Cardiac muscle cell (in vitro differentiated cells and primary cell): ENCODE measurements at places on chromosomes 4 and X.

DNA sequence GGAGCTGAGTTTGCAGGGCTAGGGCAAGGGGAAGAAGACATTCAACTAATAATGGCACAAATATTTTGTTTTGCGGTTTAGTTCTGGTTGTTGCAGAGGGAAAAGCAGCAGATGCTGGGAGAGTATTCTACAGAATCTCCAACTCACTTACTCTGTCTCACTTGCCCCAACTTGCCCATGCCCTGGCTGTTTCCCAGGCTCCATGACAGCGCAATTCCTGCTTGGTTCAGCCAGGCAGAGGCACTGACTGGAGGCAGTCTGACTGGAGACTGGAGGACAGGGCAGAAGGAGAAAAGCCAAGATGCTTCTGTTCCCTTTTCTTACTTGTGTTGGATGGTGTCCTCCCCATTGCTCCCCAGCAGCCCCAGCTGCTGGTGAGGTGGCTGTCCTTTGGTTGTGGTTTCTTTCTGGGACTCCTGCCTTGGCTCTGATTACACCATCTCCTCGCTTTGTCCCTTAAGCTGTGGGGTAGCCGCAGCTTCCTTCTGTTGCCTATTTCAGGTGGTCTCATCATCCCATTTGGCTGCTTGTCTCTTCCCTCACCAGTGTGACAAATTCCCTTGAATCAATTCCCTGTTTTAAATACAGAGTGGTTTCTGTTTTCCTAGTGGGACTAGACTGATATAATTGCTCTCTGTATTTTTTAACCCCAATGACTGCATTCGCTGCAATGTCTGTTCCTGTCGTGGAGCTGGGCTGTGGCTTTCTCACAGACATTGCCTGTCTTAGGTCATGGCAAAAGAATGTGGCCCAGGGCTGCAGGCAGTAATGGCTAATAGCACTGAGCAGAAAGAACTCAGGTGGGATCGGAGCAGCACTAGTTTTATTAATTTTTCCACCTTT, 24.2 kb upstream of the RASL11B start:
- peak; percentile 17 for DNase-seq

GRCh38 chrX:1466971-1467561, 14.4 kb upstream of the ASMTL start:
- DNase-seq: no peak

GRCh38 chr4:136412708-136413107, 1119.6 kb downstream of the PCDH18 start:
- no peak for DNase-seq

DNA sequence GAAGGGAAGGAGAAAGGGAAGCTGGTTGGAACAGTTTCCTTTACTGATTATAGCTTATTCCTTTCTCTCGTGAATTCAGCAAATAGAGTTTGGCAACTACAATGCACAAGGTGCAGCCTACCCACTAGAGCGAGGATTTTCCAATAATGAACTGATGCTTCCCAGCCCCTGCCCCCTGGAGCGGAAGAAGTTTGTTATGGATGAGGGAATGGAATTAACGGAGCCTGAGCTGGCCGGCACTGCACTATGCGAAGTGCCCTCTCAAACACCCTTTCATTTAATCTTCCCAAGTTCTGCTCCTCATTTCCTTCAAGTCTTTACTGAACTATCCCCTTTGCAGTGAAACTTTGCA, 42.5 kb upstream of the CBR4 start:
- no peak for DNase-seq

GRCh38 chrX:69305333-69306062, 140.2 kb upstream of the PJA1 start:
- no peak for DNase-seq

- DNase-seq: no peak
These were observed 71.3 kb upstream of the LHFPL1 start for GRCh38 chrX:112751076-112751475.

DNA sequence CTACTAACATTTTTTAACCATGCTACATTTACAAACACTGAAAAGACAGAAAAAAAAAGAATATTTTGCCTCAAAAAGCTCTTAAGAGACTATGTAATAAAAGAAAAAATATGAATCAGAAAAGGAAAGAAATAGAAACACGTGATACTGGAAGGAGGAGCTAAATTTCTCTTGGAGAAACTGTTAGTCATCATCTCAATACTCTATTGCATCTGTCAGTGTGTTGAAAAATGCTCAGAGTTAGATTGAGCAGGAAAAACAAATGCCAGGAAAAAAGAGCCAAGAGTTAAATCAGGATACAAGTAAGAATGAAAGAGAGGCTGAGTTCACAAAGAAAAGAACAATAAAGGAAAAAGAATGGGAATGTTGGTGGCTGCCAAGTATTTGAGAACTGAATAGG, 2.6 kb downstream of the RAB28 start:
- no peak for DNase-seq

GRCh38 chr4:164847016-164847415, 30.0 kb upstream of the APELA start:
- no peak for DNase-seq

GRCh38 chr4:113941836-113942235, 37.6 kb downstream of the ARSJ start:
- peak; percentile 59 for DNase-seq

DNA sequence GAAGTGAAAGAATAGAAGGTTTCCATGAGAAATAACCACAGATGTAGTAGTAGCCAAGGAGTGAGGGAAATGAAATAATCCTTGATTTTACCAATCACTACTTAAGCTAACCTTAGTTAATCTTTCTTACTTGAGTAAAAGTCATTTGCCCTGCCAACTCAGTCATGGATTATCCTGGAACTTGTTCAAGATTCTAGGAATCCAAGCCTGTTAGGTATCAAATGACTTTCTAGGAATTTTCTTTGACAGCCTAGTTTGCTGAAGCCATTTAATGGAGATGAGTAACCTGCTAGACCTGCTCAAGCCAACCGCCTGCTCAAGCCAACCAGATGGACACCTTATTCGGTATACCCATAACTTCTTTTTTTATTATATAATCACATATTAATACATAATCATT, 180.5 kb downstream of the KLHL13 start:
- no peak for DNase-seq

- DNase-seq: no peak
These were observed 228.6 kb upstream of the BCOR start for GRCh38 chrX:40326186-40326965.

- no peak for DNase-seq
These were observed 94.5 kb downstream of the PCDH19 start for GRCh38 chrX:100315566-100315965.

DNA sequence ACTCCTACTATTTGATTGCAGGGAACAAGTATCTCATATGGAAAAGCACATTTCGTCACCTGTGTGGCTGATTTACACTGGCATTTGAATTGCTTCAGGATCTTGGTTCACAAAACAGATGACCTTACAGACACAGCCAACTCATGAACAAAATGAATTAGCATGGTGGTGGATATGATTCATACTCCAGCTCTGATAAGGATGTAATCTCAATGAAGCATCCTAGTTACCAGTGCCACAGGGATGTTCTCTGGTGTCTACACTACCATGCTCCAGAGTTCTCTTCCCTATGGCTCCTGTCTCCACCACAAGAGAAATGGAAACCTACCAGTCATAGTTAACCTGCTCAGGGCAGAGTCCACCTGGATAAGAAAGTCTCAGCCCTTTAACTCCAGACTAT, 40.7 kb downstream of the TEC start:
- no peak for DNase-seq
